ENCODE measurements at places on chromosomes 12 and 14.

DNA sequence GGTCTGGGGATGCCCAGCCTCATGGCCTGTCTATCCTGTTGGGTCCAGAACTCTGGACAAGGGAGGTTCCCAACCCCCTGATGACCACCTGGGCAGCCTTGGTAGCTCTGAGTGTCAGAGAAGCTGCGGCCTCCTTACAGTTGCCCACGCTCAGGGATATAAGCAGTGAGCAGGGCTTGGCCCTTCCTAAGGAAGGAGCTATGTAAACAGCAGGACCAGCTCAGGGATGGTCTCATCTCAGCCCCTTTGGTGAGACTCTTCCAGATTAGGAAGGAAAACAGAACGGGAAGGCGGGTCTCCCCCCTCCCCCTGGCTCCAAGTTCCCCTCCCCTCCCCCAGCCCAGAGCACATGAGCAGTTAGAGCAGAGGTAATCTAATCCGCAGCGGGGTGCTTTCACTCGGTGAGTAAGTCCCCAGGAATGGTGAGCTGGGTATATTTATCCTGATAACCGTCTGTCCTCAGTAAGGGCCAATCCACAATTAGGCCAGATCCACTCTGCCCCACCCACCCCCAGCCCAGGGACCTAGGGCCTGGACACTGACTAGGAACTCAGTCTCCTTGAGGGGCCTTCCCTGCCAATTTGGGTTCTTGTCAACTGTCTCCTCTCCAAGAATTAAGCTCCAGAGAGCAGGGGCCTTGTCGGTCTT lies 29.5 kb upstream of the RPLP0 start:
- peak; percentile 67 for DNase-seq

DNA sequence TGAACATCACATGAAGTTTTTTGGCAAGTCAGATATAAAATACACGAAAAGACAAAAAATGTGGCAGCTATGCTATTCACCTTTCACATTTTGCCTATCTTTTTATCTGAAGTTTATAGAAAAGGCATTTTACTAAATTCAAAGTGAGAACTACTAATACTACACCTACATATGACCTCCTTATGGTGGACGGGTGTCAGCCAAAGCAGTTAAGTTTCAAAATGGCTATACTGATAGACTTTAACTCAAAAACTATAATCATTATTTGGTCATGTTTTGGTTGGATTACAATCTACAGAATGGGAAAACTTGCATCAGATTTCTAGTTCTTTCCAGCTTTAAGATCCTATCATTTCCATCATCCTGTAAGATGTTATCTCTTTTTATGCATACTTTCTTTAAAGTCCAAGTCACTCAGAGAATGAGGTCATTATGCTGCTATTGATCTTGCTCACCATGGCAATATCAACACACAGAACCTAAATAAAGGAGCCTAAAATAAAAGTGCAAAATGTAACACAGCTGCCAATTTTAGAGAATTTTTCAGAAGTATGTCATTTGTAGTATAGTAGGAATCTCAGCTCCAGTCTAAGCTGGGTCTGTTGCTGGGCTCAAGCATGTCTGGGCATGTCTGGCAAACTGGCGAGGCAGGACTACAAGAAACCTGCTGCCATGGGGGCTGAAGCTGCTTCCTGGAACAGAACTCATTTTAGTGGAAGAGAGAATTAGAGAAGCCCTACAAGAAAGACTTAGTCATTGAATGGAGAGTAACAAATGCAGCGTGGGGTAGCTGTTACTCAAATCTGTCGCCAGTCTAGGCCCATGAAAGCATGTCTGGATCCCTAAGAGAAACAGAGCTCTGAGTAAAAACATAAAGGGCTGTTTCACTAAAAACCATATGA lies 7.6 kb upstream of the AEBP2 start:
- no peak for DNase-seq

DNA sequence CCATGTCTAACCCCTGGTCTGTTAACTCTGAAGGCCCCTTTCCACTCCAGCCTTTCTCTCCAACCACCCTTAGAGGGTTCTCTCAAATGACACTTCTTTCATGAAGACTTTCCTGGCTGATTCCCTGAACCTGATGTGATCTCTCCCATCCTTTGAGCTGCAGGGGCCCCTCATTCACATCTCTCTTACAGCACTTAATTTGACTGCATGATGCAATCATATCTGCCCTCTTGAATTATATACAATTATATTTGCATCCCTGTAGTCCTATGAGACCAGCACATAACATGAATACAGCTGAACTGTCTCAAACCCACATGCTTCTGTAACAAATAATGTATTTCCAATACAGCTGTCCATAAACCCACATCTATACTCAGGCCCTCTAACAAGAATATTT lies 56.4 kb downstream of the PPP2R5E start:
- peak; percentile 11 for DNase-seq

- no peak for DNase-seq
These were observed 8.3 kb downstream of the FMNL3 start for GRCh38 chr12:49698619-49699545.

GRCh38 chr12:65257986-65258385 lies 20.5 kb upstream of the MSRB3 start:
- DNase-seq: no peak

DNA sequence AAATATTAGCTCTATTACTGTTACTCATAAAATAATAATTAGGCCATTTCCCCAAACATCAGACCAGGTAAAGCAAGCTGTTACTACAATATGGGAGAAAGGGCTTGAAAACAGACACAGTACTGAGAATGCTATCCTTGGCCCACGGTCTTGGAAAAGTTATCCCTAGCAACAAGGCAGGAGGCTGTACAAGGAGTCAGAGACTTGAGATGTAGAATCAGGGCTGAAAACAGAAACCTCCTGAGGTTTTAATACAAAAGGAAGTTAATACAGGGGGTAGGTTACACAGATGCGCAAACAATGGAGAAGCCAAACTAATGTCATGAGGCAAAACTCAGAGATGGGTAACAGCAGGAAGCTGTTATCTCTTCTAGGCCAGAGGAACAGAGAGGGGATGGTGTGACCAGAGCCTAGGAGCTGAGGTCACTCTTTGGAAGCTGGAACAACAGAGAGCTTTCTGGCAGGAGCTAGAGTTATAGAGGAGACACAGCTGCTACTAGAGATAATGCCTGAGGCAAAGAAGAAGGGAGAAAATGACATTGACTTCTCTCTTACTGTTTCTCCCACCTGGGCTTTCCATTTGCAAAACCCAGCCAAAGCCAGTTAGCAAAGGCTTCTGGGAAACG lies 248.8 kb downstream of the SUDS3 start:
- DNase-seq: no peak

DNA sequence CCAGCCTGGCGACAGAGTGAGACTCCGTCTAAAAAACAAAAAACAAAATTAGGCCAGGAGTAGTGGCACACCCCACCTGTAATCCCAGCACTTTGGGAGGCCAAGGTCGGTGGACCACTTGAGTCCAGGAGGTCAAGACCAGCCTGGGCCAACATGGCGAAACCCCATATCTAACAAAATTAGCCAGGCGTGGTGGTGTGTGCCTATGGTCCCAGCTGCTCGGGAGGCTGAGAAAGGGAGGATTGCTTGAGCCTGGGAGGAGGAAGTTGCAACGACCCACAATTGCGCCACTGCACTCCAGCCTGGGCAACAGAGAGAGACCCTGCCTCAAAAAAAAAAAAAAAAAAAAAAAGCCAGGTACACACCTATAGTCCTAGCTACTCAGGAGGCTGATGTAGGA lies 37.0 kb downstream of the KDM2B start:
- DNase-seq: no peak
